ENCODE measurements at places on chromosomes 4 and X.

DNA sequence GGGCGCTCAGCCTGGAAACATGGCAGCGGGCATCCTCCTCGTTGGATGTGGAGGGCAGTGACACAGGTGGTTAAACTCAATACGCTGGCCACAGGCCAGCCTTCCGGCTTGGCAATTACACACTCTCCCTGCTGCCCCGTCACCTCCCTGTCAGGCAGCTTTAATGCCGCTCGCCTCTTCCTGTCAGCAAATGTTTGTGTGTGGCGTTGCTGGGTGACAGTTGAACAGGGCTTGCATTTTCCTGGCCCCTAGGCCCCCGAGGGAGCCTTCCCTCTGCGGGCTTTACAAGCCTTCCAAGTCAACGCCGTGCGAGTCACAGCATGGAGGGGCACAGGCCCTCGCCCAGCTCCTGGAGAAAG, 620.0 kb downstream of the BCOR start:
- no peak for DNase-seq

GRCh38 chrX:101407167-101407747, 468 bp downstream of the GLA start:
- no peak for DNase-seq

GRCh38 chrX:103540145-103540544, 20.9 kb upstream of the RAB40A start:
- peak; percentile 59 for DNase-seq

- DNase-seq = no peak
Measured at GRCh38 chrX:14344172-14344940, 185.0 kb upstream of the GLRA2 start.

DNA sequence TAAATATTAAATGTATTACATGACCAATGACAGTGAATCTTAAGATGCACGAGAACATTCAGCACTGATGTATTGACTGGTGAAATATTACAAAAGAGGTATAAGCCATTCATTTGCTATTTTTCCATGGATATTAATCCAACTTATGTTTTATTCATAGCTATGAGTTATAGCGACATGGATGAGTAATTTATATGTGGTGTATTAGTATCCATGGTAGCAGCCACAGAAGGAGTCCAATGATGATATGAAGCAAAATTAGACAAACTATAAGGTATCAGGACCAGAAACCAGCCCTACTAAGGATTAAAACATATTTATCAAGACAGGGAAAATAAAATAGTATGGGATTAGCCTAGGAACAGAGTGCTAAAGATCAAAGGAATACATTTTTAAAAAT, 50.7 kb downstream of the THAP9 start:
- DNase-seq = peak; percentile 1

DNA sequence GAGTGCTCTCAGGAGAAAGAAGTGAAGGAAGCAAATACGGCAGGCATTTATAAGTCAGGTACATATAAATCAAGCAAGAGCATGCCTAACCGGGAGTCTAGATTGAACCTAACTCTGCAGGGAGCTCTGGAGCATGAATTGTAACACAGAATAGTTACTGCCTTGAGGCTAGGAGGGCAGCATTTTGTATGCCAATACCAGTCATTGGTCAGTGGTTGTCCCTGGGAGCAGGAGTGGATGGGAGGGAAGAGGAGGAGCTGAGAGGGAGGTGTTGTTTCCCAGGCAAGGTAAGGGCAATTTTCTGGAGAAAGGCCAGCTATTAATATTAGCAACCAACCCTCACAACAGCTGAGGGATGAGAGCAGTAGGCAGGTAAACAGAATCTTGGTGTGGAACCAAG, 224.7 kb upstream of the DCAF8L1 start:
- no peak for DNase-seq

DNA sequence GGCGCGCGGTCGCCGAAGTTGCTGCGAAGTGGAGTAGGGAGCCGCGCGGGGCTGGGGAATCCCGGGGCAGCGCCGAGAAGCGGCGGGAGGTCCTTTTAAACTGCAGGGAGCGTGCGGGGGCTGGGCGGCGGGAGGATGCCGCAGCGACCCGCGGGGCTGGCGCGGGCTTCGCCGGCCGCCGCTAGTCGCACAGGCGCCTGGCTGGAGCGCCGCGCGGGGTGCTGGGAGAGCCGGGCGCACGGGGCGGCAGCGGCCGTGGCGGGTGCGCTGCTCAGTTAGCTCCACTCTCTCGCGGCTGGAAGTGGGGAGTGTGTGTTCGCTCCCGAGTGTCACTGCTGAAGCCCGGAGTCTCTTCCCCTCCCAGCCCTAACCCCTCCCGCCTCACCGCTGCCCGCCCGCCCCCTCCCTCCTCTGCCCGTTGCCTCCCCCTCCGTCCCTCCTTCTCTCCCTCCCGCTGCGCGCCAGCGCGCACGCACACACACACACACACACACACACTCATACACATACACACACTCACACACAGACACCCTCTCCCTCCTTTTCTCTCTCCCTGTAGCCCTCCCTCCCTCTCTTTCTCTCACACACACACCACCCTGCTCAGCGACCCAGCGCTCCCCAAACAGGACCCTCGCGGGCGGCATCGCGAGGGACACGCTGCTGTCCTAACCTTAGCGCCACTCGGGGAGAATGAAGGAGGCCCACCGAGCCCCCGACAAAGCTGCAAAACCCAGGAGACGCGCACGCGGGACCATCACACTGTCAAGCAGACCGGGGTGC, at the start of gene NDNF:
Gene NDNF (minus strand): TSS at position 312 of the 780 bp plus-strand sequence. CDS start 26,698 bp downstream, outside the sequence.
- peak; percentile 31 for DNase-seq

GRCh38 chr4:2824836-2825381, 18.7 kb upstream of the ADD1 start:
- no peak for DNase-seq

- peak; percentile 79 for DNase-seq
Measured at GRCh38 chr4:5050520-5051277, 581 bp upstream of the STK32B start.

DNA sequence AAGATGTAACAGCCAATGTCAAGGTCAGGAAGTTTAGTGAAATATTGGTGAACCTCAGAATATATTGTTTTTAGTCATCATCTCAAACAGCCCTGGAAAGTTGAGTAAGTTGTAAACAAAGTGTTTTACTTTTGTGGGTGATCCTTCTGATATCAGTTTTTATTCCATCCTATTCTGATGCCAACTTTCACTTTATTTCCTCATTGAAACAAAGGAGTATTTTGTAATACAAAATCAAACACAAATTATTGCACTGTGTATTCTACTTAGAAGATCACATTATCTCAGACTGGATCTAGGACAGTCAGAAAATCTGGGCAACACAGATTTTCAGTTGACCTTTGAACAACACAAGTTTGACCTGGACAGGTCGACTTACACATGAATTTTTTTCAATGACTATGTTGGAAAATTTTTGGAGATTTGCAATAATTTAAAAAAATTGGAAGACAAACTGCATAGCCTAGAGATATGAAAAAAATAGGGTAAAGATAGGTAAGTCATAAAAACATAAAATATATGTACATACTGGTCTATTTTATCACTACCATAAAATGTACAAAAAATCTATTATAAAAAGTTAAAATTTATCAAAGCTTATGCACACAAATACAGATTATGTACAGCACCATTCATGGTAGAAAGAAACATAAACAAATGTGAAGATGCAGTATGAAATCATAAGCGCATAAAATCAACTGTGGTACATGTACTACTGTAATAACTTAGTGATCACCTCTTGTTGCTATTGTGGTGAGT, 709.1 kb upstream of the FAM241A start:
- no peak for DNase-seq

- DNase-seq = no peak
Measured at GRCh38 chr4:27267339-27267969, 406.8 kb downstream of the STIM2 start.

DNA sequence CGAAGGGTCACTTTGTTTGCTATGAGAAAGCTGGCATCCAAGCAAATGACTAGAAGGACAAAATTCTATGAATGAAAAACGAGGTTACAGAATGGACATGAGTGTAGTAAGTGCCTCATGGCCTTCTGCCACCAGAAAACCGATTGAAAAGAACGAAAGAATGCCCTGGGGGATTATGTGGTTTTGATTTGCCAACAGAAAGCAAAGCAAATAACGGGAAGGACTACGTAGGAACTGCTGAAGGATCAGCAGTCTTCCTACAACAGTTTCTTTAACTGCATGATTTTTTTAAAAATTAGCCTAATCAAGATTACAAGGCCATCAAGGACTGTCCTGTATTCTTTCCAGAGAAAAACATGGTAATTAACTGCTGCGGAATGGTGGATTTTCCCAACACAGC, 50.6 kb downstream of the NRK start:
- DNase-seq = no peak

- peak; percentile 71 for DNase-seq
Measured at GRCh38 chrX:133670383-133670782, 255.1 kb upstream of the GPC4 start.

DNA sequence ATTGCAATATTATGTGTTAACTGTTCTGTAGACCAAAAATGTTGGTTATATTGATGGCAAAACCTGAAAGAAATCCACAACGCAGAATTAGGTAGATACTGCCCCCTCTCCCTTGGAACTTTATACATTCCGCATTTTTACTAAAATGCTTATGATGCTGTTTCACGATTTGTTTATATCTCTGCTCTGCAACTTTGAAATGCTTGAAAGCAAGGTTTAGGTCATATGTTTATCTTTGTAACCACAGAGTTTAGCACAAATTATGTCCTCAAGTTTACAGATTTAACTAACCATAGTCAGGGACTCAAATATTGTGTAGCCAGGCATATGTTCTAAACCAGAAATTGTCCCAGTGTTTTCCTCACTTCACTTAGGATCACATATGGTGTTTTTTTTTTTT, 66.1 kb upstream of the H2AZ1 start:
- no peak for DNase-seq

- no peak for DNase-seq
Measured at GRCh38 chrX:127037159-127037558, 217.6 kb downstream of the PRR32 start.

DNA sequence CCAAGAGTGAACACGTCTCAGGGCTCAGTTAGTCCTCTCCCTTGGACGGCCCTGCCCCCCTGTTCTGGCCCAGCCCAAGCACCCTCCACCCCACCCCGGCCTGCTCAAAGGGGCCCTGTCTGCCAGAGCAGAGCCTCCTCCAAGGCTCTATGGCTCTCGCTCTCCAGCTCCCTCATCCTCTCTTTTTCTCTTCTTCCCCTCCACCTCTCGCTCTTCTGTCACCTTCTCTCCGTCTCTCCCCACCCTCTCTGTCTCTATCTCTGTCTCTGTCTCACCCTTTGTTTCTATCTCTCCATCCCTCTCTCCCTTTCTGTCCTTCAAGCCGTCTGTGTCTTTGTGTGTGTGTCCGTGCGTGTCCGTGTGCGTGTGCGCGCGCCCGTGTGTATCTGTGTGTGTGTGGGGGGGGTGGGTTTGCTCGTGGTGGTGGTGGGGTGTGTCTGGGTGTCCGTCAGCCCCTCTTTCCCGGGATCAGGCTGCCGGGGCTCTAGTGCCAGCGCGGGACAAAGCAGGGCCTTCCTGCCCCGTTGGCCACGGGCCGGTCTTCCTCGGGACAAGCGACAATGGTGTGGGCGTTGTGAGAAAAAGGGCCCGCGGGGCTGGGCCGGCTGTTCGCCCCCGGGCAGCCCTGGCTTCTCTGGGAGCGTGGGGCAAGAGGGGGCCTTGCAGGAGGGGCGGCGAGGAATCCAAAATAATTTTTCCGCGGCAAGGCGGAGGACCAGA, 8.7 kb downstream of the FRG2 start:
- DNase-seq = no peak

DNA sequence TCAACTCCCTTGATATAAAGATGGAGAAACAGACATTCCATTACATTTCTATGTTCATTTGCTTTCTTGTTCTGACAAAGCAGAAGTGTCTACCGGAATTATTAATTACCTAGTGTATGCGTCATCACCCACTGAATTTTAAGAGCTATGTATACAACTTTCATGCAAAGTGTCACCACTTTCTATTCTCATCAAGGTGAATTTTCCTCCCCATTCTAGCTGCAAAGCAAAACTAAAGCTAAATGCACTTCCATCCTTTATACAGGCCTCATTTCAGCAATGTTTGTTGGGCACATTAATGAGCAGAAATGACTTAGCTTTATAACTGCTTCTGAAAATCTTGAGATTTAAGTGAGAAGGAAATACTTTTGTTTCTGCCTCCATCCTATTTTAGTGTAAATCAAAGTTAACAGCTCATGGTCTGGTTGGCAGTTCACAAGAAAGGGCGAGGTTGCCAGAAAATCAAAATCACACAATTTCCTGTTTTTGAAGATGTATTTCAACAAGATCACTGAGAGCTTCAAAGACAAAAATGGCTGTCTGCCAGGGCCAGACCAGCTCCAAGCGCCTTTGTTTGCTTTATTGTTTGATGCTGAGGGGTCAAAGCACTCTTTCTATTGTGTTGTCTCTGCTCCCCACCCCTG, 7.2 kb upstream of the FAM9C start:
- DNase-seq = peak; percentile 24

- peak; percentile 77 for DNase-seq
Measured at GRCh38 chr4:146255463-146255862, 41.1 kb downstream of the REELD1 start.

Measured in fibroblast of the aortic adventitia (primary cell).